ENCODE measurements at places on chromosomes 12 and 14.

DNA sequence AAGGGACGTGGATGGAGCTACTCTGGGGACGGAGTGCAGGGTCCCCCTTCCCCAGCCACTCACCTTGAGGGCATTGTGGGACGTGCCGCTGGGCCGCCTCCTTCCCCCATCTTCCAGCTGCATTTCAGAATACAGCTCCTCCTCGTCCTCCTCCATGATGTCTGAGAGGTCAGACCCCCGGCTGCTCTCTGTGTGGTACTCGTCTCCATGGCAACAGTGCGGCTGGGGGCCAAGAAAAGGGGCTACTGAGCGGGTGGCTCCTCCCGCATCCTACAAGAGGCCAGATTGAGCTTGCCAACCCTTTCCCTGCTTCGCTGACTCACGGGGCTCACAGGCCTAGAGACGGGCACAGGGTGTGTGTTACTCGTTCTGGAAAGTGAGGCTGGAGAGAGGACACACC lies 90.4 kb downstream of the PIWIL1 start:
- DNase-seq: no peak

GRCh38 chr12:39240587-39240986 lies 202.3 kb downstream of the KIF21A start:
- no peak for DNase-seq

GRCh38 chr12:6292606-6293005 lies 17.9 kb upstream of the PLEKHG6 start:
- DNase-seq: no peak

DNA sequence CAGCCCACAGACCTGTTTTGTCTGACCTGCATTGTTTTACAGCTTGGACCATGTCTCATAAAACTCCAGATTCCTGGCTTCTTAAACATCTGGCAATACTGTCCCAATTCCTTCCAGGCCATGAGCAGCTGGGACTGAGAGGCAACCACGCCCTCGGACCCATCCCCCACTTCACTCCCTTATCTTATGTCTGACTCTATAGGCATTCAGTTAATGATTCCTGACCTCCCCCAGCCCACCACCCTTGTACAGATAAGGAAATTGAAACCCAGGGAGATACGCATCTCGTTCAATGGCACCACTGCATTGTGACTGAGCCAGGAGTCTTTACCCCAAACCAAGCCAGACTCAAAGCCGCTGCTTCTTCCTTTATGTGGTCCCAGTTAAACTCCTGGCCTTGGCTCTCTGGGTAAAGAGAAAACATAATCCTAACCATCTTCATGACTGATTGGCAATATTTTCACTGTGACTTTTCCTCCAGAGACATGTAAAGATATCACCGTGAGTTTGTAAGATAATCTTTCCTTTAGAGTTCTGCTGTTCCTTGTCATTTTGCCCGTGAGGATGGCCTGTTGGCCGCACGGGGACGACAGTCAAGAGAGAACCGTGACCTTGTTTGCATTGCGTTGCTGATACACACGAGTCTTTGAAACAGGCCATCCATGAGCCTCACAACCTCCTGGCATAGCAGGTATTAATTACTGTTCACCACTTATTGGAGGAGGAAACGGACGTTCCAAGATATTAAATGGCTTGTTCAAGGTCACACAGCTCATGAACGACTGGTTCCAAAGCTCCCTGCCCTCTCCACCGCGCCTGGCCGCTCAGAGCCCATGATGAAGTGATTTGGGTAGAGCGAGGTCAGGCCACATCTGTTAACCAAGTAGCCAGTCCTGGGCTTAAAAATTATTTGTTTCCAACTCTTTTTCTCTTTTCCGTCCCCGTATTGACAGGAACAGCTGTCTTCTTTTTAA lies 39.4 kb downstream of the MAP1LC3B2 start:
- DNase-seq: no peak

DNA sequence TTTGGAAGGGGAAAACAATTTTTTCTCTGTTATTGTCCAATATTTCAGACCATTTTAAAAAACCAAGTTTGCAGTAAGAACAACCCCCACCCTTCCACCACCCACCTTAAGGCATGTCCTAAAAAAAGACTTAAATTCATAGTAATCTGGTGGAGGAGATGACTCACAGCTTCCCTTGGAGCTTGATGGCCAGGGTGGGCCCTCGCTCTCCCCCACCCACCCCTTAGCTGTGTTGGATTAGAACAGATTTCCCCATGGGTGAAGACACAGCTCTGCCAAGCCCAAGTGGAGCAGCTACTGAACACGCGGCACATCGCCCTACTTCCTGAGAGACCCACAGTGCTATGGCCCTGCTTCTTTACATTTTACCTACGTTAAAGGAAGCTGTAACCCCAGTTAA lies 140.3 kb downstream of the GCH1 start:
- no peak for DNase-seq

- no peak for DNase-seq
Observed at GRCh38 chr12:76455582-76456345, 103.8 kb downstream of the OSBPL8 start.

- DNase-seq: no peak
Observed at GRCh38 chr12:77571127-77571526, 259.6 kb upstream of the NAV3 start.

Measured in nucleus accumbens (tissue), 56 donors.